Cortex of kidney (tissue), 1 donor: ENCODE measurements at places on chromosomes 11 and 22.

GRCh38 chr11:14653090-14653489 is 9.5 kb downstream of the PDE3B start:
- no peak for DNase-seq

DNA sequence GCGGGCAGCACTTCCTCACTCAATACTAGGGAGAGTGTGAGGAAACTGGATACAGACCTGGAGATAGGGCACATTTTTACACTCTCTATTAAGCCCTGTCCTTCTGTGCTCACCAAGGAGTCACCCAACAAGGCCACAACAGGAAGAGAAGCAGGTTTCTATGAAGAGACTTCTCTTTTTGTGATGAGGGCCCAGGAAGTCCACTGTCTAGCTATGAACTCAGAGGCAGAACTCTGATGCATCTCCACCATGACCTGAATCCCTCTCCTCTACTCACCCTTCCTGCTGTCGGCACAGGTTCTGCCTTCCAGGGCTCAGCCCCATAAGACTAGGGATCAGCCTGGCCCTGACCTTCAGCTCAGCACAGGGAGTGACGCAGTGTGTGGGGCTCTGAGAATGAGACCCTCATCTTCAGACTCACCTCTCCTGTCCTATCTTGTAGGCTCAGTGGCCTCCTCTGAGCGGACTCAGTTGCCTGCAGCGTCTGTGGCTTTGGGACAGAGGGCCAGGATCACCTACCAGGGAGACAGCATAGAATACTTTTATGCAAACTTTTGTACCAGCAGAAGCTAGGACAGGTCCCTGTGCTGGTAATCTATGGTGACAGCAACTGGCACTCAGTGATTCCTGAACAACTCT is 49.3 kb upstream of the IGLL5 start:
- DNase-seq, result no peak

GRCh38 chr11:21415606-21416005 is 746.2 kb downstream of the NELL1 start:
- DNase-seq, result no peak

DNA sequence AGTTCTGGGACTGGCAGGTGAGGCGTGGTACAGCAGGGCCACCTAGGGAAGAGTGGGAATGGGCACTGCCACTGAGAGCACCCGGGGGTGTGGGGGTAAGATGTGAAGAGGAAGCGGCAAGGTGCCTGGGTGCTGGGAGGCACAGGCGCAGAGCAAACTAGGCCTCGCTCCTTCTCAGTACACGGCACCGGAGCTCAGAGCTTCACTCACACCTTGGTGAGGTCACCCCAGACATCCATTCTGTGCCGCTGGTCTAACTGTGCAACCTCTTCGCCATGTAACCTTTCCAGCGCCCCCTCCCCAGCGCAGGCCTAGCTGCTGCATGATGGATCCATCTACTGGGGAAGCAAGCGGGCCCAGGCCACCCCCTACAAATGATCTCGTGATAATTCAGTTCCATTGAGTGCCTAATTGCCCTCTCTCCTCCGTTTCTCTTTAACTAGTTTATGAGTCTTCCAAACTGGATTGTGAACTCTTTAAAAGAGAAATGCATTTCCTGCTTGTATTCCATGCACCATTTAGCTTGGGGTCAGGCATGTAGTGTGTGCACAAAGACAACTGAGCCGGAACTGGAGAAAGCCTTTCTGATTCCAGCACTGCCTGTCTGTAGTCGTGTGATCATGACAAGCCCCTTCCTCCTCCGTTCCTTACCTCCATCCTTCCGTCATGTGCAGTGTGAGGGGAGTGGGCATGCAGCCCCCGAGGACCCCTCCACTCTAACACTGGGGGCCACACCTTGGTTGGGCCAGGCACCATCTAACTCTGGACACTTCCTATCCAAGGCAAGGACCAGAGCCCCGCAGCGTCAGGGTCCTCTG is 1475.2 kb downstream of the TBC1D22A start:
- no peak for DNase-seq

- DNase-seq, result no peak
Measured at GRCh38 chr22:50530580-50530876, 716 bp upstream of the TYMP start.
